ENCODE measurements at places on chromosomes 12 and 14.

DNA sequence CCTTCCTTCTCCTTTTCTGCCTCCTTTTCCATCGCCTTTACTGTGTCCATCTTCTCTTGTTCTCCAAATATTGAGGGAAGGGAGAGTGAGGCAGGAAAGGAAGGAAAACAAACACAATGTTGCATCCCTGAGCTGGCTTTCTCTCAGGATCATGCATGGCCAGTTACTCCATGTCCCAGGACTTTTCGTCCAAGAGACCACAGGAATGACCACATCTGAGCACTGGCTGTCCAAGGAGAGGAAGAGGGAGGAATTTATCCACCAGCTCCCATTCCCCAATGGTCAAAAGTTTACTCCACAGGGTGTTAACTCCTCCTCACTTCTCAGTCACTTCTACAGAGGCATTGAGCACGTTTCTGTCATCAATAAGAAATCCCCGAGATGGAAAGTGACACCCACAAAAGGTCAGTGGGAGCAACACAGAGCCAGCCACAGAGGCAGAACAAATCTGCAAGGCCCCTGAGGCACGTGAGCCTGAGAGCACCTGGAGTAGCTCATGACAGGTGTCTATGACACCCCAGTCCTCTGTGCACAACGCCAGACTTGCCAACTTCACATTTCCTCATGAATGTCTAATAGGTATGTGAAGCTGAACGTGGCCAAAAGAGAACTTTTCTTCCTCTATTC is 177.3 kb upstream of the NUDT4 start:
- peak; percentile 17 for DNase-seq

GRCh38 chr12:99137124-99137855 is 492.2 kb downstream of the APAF1 start:
- DNase-seq = no peak

GRCh38 chr12:29519585-29520182 is 22.2 kb upstream of the OVCH1 start:
- peak; percentile 21 for DNase-seq

DNA sequence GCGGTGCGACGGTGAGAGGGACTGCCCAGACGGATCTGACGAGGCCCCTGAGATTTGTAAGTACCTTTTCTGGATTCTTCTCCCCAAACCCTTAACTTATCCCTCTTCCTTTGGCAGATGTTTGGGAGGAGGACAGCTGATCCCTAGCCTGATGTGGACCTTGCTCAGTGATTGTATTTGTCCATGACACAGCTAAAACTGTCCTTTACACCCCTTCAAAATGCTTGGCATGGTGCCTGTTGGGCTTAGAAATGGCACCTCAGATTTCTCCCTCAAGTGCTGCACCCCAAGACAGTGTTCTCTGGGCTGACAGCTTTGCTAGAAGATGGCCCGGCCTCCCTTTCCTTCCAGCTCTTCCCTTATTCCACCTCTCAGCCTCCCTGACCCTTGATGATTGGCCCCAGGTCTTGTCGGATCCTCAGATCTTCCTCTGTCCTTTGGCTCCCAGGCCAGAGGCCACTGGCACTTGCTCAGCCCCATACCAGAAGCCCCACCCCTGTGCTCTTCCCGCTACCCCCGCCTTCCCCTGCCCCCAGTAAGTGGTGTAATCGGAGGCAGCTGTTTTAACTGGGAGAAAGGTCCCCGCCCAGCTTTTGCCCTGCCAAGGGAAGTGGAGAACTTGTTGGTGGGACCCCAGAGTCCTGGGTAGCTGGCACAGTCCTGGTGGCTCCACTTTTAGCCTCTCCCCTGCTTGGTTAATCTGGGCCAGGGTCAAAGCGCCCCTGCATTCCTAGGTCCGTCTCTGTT is 8.7 kb downstream of the LRP1-AS start:
- no peak for DNase-seq

GRCh38 chr12:101619026-101619786 is 24.4 kb downstream of the MYBPC1 start:
- no peak for DNase-seq

- DNase-seq = no peak
Measured at GRCh38 chr14:104100171-104101085, 14.9 kb downstream of the ASPG start.

DNA sequence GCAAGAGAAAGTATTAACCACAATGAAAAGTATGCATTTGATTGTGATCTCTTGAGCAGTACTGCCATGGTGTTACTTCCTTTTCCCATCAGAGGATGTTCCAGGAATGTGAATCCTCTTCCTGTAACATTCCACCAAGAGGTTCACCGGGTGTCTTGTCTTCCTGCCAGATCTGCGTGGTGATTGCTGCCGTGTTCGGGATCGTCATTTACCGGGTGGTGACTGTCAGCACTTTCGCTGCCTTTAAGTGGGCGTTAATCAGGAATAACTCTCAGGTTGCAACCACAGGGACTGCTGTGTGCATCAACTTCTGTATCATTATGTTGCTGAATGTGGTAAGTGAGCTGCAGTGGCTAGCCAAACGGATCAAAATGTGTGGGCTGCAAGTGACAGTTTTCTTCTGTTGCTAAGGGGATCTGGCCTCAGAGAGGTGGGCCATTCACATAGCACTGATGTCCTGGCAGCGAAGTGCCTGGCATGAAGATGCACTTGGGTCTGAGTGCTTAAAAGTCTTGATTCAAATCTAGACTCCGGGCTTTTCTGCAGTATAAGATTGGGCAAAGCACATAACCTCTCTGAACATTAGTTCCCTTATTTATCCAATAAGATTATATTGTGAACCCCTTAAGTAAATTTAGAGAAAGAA is 123.4 kb downstream of the SLC5A8 start:
- no peak for DNase-seq

GRCh38 chr14:22159099-22159498 is 429.9 kb downstream of the DAD1 start:
- DNase-seq = no peak

DNA sequence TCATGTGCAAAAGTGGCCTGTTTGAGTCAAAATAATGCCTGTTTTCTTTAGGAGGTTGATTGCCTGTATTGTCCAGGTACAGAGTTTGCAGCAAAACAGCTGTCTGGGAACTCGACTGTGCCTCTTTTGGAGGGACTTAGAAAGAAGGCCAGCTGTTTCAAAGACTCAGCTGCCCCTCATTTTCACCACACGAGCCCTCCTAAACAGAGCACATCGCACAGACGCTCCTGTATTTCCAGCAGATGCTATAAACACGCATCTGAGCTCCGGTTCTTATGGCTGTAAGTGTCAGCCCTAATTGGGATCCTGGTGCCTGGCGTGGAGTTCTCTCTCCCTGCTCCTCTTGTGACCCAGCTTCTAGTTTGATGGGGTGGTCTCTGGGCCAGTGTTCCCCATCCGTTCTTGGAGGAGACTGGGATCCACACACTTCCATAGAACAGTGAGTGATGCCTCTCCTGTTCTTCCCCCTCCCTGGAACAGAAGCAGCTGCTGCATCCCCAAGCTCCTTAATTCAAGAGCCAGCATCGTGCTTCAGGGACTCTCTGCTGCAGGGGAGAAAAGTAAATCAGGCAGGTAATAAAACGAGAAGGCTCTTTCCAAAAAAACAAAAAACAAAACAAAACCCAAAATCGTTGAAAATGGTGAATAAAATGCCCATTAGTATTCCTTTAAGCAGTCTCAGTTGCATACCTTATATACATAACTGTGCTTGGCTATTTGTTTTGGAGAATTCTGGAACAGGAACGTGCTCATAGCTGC is 269.0 kb downstream of the SLC15A4 start:
- no peak for DNase-seq

DNA sequence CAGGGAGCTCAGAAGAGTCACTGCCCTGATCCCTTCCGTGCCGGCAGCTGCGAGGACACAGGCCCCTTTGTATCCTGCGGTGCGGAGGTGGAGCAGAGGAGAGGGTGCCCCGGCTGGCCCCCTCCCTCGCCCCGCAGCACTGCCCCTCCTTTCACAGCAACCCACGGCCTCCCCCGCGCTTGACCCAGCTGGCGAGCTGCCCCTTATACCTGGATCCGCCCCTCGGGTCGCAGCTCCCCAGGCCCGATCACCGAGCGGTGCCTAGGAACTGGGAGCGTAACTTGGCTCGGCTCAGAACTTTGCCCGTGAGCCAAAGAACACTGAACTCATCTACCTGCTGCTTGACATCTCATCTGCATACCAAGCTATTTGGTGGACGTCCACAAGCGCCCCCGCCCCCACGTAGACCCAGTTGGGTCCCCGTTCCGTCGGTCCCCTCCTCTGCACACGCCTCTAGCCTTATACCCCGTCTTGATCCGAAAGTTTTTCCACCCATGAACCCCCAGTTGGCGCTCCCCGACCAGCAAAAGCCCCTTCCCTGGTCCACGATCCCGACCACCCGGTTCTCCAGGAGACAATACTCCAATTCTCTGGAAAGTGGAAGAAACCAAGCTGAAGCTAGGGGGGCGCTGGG is 697 bp upstream of the DNAJC14 start:
- peak; percentile 51 for DNase-seq

- no peak for DNase-seq
Measured at GRCh38 chr12:30624009-30624408, 71.7 kb downstream of the IPO8 start.

DNA sequence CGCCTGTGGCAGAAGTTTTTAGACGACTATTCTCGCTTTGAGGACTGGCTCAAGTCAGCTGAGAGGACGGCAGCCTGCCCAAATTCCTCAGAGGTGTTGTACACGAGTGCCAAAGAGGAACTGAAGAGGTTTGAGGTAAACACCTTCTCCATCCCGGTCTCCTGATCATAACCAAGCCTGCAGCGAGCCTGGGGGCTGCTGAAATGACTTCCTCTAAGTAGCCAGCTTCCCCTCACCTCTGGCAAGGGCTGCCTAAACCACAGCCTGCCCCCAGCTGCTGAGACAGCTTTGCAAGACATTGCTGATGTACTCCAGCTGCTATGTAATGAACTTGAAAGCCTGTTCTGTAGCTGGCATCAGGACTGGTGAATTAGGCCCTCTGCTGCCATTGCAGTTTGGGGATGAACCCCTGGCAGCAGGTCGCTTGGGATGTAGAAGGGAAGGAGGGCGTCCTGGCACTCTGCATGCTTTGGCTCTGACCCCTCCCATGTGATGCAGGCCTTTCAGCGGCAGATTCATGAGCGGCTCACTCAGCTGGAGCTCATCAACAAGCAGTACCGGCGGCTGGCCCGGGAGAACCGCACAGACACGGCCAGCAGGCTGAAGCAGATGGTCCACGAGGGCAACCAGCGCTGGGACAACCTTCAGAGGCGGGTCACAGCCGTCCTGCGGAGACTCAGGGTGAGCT is 84.6 kb downstream of the ESR2 start:
- DNase-seq = peak; percentile 48

DNA sequence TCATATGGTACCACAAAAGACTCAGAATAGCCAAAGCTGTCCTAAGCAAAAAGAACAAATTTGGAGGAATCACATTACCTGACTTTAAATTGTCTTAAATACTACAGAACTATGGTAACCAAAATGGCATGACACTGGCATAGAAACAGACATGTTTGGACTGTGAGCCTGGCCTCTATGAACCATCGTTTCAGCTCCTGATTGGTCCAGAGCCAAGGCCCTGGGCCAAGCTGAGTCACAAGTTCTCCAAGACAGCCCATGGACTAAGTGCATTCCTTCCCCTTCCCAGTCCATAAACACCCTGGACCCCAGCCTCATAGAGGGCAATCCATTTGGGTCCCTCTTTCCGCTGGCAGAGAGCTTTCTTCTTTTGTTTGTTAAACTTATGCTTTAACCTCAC is 12.1 kb upstream of the PRR4 start:
- DNase-seq = no peak

DNA sequence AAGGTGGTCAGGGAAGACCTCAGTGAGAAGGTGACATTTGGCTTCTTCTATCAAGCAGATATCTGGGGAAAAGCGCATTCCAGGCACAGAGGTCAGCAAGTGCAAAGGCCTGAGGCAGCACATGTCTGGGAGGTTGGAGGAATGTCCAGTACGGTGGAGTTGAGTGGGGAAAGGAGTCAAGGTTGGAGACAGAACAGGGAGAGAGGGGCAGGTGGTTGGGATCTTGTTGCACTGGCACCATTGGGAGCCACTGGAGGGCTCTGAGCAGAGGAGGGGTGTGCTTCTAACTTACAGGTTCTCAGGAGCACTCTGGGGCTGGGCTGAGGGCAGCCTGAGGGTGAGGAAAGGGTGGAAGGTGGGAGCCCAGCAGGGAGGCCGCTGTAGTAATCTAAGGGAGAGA is 52.1 kb downstream of the EID3 start:
- DNase-seq = no peak

- no peak for DNase-seq
Measured at GRCh38 chr12:119409043-119409442, 74.5 kb downstream of the CCDC60 start.

- no peak for DNase-seq
Measured at GRCh38 chr14:104872469-104873341, 7.6 kb downstream of the CEP170B start.

DNA sequence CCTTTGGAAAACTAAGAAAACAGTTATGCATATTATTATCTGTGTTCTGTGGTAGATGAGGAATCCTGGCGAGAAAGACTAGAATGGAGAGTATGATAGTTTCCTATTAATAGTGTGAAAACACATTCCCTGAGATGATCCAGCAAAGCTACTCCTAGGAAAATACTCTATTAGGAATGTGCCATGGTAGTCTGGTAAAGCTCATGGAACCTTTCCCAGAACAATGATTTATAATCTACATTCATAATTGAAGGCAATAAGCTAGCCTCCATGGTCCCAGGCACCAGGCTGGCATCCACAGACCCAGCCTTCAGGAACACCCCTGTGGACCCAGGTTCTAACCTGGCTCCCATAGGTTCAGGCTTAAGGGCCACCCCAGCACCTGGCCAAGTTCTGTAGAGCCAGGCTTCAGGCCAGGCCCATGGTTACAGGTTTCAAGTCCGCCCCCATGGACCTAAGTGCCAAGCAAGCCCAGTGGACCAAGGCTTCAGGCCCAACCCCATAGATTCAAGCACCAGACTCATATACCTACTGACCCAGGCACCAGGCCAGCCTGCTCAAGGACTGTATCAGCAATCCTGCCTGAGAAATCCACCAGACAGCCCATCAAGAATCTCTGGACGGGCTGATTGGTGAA is 72.2 kb downstream of the ITPR2 start:
- no peak for DNase-seq

DNA sequence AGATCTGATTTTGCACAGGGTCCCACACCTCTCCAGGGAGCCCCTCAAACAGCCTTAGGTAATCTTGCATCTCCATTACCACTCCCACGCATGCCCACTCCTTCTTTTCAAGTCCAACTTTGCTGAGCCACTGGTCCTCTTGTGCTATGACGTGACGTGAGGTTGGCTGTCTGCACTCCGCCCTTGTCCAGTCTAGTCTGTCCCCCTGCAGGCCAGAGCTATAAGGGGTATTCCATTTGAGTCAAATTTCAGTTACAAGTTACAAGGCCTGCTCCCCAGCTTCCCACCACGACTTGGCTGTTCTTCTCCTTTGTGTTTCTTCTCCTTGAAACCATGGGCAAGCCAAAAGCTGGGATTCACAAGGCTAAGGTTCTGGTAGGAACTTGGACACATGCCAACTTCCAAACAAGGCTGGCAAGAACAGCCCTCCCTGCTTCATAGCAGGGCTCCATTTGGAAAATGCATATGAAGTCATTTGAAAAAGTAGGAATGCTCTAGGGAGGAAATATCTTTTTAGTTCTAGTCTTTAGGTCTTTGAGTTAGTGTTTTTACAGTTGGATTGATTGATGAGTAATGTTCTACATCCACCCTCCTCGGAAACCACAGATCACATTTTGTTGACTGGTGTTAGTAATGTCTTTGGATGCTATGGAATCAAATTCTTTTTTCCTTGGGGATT is 49.1 kb downstream of the KCNA1 start:
- no peak for DNase-seq

Measured in GM10248 (cell line).